ENCODE measurements at places on chromosomes 5 and 9.

DNA sequence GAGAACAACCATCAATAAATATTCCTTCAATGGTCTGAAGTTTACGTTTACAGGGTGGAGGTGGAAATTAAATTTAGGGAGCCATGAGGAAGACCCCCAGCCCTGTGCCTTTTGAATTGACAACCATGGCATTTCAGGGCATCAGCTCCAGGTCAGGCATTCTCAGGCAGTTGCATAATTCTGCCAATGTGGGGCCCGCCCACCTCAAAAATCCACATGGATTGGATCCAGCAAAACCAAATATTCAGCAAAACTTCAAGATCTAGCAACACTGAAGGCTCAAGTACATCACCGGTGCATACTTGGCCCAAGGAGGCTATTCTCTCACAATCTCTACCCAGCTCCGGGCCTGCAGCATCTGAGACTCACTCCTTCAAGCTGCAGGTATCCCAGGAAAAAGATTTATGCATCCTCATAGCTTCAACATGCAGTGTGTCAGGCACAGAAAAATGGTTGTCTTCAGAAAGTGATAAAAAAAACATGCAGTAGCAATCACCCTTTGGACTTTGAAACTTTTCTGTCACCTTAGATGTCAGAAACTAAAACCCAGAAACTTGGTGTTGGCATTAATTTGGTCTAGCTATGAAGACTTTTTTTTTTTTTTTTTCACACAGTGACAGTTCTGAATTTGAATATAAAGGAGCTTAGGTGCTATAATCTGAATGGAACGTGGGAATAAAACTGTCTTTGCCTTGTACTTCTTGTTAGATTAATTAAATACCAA lies 21.4 kb upstream of the ANXA2R start:
- no peak for DNase-seq

DNA sequence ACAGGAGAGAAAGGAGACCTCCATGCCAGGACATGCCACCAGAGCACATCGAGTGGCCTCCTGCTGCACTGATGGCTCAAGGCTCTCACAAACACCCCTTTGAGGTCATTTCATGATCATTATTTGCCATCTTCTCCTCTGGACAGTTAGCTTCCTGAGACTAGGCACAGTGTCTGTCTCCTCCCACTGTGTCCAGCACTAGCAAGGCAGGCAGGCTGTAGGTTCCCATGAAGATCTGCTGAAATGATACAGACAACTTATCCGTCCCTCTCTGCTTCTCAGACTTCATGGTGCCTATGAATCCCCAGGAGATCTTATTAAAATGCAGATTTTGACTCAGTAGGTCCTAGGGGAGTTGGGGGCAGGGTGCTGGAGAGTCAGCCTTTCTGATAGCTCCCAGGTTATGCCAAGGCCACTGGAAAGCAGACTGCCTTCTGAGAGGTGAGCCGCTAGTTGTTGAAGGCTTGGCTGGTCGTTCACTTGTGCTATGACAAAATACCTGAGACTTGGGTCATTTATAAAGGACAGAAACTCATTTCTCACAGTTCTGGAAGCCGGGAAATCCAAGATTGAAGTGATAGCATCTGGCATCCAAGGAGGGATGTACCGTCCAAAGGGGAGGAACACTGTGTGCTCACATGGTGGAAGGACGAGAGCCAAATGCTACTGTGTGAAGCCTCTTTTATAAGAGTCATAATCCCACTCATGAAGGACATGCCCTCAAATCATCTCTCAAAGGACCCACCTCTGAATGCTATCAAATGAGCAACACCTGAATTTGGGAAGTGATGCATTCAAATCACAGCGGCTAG lies 183.4 kb downstream of the SPOCK1 start:
- no peak for DNase-seq

DNA sequence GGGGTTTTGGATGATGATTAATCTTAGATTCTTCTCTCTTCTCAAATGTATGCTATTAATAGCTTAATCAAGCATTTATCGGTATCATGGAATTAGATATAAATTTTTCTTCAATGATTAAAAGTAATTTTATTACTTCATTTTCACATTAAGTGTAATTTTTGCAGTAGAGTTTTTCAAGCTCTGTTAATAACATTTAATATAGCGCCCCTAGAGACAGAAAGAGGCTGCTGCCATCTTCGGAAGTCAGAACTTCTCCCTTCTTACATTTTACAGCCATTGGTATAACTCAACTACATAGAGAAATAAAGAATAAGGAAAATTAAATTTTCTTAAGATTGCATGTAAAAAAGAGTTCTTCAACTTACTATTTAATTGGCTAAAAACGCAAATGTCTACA lies 540.3 kb downstream of the GABRG2 start:
- DNase-seq: no peak

DNA sequence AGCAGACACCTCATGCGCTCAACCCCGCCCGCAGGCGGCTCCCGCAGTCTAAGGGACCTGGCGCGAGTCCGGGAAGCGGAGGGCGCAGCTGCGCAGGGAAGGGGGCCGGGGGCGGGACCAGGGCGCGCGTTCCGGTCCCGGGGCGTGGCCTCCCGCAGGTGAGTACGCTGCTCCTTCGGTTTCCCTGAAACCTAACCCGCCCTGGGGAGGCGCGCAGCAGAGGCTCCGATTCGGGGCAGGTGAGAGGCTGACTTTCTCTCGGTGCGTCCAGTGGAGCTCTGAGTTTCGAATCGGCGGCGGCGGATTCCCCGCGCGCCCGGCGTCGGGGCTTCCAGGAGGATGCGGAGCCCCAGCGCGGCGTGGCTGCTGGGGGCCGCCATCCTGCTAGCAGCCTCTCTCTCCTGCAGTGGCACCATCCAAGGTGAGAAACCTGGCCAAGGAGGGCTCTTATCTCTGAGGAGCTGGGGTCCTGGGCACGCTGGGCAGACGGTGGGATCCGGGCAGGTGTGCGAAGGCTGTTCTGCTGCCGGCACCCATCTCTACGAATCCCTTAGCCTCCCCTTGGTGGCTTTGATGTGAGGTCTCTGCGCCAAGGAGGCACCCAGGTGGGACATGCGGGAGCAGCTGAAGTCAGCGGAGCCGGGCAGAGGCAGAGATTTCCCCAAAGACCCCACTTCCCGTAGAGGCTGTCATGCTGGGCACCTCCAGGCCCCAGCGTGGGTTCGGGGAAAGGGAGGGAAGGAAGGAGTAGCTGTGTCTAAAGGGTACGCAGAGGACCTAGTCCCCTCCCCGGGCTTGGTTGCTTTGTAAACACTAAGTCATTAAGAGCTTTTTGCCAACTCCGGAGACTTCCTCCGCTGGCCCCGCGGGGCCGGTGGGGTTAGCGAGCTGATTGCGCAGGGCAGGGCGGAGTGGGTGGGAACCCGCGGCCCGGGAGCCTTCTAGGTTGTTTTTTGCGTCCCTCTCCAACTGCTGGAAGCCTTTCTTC lies at the start of gene F2RL1:
Gene F2RL1, plus strand, starts transcription at position 187 of the 988 bp plus-strand sequence. Its CDS starts 153 bp downstream, at position 340.
- DNase-seq: no peak

GRCh38 chr5:929596-929995 lies 36.9 kb downstream of the TRIP13 start:
- no peak for DNase-seq
